ENCODE measurements at places on chromosomes 7 and 10. TPM values are rescaled to one million over a fixed set of nuclear protein-coding genes. Genes with fewer than 3 reads are reported as not detected.

NEUROD6 gene
- not detected for total RNA-seq

PWWP2B gene
- 14.0 TPM for total RNA-seq

RPEL1 gene
- total RNA-seq = not detected

PLAC9 gene
- not detected for total RNA-seq

IL2RA gene
- 203 TPM for total RNA-seq

MCMBP gene
- total RNA-seq = 66.2 TPM
